ENCODE measurements at places on chromosomes 13 and 19.

DNA sequence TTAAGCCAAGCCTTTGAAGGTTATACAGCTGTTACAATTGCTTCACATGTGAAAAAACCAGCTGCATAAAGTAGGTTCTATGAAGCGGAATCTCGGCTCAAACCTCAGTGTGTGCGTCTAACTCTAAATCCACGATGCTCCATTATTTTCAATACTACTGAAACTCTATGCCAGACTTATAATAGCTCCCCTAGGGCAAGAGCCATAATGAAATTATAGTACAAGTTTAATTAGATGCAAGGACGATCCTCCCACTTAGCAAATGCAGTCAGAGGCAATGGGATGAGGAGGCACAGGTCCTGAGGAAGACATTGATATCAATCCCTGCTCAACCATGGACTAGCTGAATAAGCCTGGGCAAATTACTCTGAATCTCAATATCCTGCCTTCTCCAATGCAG is 31.1 kb downstream of the SLC7A1 start:
- no peak for DNase-seq

DNA sequence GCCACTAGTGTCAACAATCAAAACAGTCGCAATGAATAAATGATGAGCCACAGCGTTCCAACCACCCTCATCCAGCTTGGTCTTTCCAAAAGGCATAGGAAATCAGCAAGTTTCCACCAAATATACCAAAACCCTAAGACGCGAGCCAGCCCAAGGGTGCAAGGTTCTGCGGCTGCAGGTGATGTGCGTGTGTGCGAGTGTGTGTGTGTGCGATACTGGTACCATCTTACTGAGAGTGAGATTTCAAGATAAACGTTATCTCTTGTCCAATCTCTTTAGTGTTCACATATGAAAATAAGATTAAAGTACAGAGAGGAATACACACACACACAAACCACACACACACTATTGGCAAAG is 895 bp upstream of the TRPC4 start:
- no peak for DNase-seq

DNA sequence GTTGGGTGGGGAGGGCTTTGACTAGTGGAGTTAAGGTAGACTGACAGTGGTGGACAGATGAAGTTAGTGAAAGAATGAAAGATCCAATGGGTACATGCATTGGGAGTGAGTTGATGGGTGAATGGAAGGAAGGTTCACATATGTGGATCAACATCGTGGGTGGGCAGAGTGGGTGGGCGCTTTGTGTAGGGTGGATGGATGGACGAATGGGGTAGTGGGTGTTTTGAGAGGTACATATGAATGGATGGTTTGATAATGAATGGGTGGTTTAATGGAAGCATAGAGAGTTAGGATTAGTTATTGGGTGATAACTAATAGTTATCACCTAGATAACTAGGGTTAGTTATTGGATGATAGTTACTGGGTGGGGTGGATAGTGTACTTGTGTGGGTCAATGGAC is 11.5 kb downstream of the ZSWIM4 start:
- no peak for DNase-seq

GRCh38 chr13:100045355-100045754 is 43.5 kb upstream of the PCCA start:
- DNase-seq, result no peak

DNA sequence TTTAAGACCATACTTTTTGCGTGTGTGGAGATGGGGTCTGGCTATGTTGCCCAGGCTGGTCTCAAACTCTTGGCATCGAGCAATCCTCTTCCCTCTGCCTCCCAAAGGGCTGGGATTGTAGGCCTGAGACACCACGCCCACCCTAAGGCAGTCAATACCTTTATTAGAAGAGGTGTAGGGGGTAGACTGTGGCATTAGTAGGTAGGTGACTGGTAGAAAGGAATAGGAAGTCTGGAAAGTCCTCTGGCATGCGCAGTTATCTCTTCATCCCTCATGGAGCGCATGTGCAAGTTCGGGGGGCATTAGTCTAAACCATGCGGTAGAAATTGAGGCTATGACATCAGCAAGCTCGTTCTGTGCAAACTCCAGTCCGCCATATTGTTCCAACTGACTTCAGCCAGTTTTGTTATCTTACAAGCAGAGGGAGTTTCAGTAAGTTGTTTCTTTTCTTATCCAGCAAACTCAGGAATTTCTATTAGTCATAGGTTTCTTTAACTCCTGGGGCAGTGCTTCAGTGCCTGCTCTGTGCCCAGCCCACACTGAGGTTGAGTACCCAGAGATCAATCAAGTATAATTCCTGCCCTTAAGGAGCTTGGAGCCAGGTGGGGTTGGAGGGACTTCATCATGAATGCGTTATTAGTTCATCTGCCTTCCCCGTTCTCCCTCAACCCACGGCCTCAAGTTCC is 7.3 kb upstream of the RANBP3 start:
- DNase-seq, result no peak

DNA sequence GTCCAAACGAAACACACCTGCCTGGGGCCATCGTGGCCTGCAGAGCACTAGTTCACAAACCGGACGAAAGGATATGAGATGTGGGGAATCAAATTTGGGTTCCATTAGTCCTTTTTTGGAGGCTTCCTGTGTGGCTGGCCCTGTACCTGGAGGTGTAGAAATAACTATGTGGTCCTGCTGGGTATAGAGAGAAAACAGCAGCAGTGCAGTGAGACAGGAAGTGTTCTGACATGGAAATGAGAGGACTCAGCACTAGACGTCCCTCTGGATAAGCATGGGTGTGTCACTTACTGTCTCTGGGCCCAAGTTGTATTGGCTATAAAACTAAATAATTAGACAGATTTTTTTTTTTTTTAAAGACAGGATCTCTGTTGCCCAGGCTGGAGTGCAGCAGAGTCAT is 12.3 kb downstream of the KDELR1 start:
- no peak for DNase-seq

DNA sequence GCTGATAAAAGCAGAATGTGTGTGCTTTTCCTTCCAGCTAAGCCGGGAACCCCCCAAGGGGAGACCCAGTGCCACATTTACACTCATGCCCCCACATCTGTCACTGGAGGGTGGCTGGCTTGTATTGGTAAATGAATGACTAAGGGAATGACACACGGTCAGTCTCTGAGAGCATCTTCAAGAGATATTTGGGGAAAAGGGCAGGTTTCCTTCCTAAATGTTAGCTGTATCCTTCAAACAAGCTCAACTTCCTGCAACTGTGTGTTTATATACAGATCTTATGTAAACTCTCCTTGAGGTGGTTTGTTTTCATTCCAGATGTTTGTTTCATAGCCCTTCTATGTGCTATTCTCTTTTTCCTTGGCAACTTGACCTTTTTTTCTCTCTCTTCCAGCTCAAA is 192.6 kb downstream of the COL4A1 start:
- DNase-seq, result no peak

GRCh38 chr19:54875506-54875905 is 1.5 kb downstream of the FCAR start:
- DNase-seq, result no peak

DNA sequence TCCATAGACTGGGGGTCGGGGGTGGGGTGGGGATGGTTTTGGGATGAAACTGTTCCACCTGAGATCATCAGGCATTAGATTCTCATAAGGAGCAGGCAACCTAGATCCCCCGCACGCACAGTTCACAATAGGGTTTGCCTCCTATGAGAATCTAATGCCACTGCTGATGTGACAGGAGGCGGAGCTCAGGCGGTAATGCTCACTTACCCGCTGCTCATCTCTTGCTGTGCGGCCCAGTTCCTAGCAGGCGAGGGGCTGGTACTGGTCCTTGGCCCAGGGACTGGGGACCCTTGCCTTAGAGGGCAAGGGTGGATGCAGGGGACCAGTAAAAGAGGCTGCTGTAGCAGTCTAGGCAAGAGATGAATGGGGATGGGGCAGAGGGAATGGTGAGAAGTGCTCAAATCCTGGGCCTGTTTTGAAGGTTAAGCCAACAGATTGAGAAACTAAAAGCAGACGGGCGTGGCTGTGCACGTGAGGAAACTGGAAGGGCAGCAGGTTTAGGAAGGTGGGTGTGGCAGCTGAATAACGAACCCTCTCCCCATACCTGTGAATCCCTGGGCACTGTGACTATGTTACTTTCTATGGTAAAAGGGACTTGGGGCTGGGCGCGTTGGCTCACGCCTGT is 1.5 kb upstream of the ERICH4 start:
- DNase-seq, result no peak

DNA sequence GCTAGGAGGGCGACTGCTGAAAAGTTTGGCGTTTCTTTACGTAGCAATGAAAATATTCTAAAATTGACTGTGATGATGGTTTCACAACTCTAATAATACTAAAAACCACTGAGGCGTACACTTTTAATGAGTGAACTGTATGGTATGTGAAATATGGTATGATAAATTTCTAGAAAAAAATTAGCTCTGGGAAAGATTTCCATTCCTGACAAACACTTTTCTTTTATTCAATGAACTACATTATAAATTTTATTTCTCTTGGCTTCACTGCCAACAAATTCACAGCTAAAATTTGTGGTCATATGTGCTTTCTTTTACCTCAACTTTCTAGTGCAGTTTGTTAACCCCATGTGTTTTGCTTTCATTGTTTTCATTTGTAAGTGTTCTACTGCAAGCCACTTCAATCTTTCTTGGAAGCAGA is 11.1 kb downstream of the ZC3H13 start:
- DNase-seq, result no peak

DNA sequence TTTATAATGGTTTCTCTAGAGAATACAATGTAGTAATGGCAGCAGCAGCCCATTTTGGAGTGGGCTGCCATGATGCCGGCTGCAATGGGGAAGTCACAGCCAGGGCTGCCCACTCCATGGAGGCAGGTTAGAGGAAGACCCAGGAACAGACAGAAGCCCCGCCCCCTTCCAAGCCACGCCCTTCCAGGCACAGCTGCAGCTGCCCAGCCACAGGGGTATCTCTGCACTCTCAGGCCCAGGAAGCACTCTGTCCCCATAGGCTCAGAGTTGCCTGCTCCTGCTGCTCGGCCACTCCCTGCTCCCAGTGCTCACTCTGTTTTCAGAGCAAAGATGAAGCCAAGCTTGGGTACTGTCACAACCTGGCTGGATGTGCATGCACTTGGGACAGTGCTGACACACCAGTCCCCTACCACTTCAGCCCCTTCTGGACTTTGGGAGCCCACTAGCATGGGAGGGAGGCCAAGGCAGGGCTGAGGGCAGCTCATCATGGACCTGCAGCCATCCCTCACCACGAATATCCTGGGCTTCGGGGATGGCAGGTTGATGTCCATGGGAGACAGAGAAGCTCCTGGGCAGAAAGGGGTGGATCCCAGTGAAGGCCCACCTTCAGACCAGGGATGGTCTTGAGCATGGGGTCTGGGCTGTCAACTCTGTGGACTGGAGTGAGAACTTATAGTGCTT is 1224.2 kb downstream of the SLITRK5 start:
- DNase-seq, result peak; percentile 3

DNA sequence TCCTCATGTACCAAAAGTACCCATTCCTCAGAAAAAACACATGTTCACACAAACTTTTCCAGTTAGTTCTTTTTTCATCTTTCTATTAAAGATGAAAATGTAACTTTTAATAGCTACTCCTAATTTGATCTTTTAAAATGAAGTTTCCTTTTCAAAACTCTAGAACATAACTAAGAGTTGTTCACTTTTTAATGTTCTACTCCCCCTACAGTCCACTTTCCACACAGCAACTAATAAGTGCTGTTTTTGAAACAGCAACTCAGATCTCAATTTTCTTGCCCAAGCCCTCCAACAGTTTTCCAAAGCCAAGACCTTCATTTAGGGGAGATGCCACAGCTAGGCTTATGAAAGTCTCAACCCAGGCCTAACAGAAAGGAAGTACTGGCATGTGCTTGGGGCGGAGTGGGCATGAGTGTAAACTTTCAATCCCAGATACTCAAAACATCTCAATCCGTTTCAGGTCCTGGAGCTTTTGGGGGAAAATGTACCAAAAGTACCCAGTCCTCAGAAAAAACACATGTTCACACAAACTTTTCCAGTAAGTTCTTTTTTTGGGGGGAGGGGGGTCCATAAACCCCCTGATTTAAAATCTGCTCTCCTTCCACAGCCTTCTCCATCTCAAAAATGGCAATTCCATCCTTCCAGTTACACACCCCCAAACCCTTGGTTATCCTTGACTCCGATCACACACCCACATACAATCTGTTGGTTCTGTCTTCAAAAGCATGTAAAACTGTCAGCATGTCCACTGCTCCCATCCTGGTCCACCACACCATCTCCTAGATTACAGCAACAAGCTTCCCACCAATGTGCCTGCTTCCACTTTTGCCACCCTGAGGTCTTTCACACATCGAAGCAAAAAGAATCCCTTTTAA is 2.0 kb downstream of the FBL start:
- no peak for DNase-seq

DNA sequence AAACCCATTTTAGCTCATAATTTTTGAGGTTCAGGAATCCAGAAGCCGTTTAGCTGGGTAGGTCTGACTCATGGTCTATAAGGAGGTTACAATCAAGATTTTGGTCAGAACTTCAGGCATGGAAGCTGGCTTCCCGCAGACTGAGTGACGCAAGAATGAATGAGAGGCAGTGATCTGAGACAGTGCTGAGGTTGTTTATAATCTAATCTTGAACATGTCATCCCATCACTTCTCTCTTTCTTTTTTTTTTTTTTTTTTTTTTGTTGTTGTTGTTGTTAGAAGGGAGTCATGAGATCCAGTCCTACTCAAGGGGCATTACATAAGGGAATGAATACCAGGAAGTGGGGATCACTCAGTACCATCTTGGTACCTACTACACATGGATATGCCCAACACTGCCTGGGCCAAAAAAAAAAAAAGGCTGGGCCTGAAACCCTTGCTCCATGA is 217.4 kb downstream of the DLEU7 start:
- DNase-seq, result no peak

- DNase-seq, result no peak
Observed at GRCh38 chr13:23794267-23795161, 94.7 kb downstream of the MIPEP start.

DNA sequence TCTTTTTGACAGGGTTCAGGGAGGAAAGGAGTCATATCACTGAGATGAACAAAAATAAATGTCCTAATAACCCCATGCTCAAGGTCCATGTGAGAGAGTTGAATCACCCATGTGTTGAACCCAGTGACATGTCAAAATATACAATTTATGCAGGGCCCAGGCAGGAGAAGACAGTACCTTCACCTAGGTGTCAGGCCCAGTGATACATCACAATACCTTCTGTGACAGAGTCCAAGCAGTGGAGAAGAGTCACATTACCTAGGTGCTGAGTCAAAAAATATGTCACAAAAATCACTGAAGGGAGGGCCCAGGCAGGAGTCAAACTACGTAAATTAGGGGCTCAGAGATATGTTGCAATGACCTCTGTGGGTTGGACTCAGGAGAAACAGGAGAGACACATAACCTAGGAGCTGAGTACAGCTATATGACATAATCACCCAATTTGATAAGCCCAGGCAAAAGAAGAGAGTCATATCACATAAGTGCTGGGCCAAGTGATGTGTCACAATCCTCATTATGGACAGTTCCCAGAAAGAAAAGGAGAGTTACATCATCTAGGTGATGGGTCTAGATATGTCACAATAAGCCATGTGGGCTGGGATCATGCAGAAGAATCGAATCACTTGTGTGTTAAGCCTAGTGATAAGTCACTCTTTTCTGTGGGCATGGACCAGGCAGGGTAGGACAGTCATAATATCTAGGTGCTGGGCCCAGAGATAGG is 13.8 kb upstream of the ZNF724 start:
- DNase-seq, result no peak
